Stimulated activated CD4-positive, alpha-beta T cell treated with anti-CD3 and anti-CD28 coated beads, TNF-alpha, amount 100 ng/mL, for 1 hour (primary cell): ENCODE measurements at places on chromosomes 5 and 9.
A peak's percentile ranks its signal among the peaks of the same experiment; 100 is the strongest.

DNA sequence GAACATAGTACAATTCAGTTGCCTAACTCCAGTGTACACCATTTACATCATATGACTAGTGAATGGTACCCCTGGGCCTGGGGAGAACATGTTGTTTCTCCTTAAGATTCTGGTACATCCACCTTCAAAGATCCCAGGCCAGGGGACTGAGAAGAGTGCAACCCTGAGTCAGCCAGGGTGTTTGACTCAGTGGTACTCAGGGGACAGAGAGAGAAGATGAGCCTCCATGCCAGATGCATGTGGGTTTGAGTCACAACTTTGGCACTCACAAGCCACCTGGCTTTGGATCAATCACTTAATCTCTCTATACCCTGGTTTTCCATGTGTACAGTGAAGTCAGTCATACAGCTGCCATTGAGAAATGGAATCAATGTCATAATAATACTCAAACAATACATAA, 53.7 kb downstream of the MAP1B start:
- no peak for DNase-seq

DNA sequence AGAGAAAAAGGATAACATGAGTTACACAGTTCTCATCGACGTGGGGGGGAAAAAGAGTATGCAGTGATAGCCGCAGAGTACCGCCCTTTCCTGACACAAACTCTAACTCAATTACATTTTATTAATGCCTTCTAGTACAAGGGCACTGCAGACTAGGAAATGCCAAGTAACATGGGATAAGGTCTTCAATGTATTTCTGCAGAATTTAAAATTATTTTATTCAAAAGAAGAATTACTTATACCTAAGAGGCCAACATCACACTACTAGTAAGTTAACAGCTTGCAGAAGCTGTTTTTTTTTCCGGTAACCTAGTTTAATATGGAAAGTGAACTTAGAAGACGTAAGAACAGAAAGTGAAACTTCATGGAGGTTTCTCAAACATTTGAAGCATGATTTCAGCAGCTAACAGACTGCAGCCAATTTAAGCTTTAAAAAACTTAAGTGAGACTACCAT, 3.9 kb downstream of the SETX start:
- no peak for DNase-seq

GRCh38 chr5:172452398-172453205, 1.7 kb downstream of the SH3PXD2B start:
- DNase-seq, result no peak

- DNase-seq, result no peak
Measured at GRCh38 chr5:133228316-133228715, 176.5 kb downstream of the HSPA4 start.

DNA sequence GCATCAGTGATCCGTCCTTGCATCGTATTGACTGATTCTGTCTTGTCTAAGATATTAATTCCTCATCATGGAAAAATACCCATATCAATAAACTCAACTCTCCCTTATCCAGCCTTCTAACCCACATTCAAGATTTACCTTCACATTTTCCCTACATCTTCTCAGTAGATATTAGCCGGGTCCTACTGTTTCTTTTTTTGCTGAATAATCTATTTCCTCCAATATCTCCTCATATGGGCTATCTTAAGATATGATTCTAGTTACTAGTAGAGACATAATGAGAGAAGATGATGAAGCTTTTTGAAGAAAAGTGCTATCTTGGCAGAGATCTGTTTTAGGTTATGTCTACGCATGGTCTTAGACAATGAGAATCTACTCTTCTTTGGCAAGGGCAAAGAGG, 785.8 kb downstream of the BRINP1 start:
- no peak for DNase-seq

GRCh38 chr5:74865804-74866595, at the start of gene FAM169A:
FAM169A (minus strand) TSS chr5:74866387; CDS start chr5:74841676, 24,711 bp downstream.
- DNase-seq, result peak; percentile 37

GRCh38 chr9:114836769-114837168, 30.9 kb upstream of the TNFSF15 start:
- no peak for DNase-seq

- DNase-seq, result no peak
Measured at GRCh38 chr5:52560366-52560765, 227.3 kb upstream of the ITGA1 start.

DNA sequence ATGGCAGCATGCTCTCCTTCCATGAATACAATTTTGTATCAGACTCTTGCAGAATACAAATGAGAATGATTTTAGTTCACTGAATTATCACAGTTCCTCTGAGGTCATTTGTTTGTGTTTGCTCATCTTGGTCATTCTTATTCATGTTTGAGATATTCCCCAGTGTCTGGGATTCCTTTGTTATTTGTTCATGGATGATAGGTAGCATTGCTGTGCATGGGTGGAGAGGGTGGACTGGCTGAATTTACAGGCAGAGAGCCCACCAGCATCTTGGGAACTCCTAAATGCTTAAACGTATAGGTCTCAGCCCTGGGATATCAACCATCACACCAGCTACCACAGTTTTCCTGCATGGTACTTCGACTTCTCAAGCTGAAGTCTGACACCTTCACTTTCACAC, 459.8 kb downstream of the CCDC171 start:
- no peak for DNase-seq

DNA sequence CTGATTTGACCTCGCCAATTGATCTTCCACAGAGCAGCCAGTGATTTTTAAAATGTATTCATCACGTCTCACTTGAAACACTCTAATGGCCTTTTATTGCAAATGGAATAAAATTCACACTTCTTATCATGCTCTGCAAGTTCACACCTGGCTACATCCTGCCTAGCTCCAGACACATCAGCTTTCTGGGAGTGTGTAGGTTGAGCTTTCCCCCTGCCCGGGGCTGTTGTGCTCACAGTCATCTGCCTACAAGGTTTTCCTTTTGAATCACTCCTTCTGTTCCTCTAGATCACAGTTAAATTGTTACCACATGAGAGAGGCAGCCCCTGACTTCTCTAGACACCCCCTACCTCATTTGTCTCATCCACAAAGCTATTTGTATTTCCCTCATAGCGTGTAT, 674.5 kb downstream of the PRELID2 start:
- no peak for DNase-seq

GRCh38 chr5:65699338-65699737, 22.6 kb downstream of the SGTB start:
- DNase-seq, result no peak

GRCh38 chr9:98081477-98082219, 25.1 kb downstream of the NANS start:
- DNase-seq, result no peak

DNA sequence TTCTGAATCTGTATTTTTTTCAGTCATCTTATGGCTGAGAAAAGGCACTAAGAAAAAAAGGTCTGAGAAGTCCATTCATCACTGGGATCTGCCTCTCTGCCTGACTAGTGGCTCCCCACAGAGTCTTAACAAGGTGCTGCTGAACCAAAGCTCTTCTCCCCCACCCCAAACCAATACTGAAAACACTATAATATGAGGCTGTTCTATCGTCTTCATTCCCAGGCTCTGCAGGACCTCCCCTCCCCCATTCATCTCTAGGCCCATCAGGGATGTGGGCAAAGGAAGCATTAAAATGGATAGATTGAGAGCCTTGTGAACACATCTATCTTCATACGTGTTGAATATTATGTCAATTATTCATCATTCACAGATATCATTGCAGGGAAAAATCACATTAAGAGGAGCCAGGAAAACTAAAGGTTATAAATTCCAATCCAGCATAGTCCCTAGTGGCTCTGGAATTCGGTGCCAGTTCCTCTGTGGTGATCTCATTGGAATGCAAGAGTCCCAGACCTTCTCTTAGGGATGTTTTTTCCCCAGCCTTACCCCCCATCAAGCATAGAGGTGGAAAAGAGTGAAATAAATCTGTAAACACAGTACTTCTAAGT, 44.3 kb upstream of the GPR151 start:
- DNase-seq, result no peak

DNA sequence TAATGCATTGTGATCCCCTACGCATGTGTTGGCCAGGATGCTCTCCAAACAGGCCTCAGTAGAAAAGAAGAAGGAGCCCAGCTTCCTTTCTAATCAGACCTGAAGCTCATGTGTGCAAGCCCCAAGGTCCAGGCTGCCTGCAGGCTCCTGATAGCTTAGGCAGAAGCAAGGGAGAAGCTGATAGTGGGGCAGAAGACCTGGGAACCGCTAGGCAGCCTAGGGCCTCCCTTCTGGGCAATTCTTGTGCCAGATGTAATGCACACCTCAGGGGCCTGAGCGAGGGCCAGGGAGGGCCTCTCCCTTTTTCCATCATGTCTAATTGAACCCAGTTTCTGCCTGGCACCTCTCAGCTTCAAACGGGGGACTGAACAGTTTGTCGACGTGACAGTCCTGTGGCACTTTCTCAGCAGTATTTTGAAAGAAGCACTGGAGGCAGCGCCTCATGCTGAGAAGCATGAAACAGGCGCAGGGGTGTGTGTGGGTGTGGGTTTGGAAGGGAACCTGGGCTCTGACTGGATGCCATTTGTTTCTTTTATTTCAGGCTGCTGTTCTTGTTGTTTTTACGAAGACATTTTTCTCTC, 212.8 kb downstream of the PIK3R1 start:
- no peak for DNase-seq

- DNase-seq, result no peak
Measured at GRCh38 chr9:79334711-79335110, 237.1 kb upstream of the TLE4 start.

- no peak for DNase-seq
Measured at GRCh38 chr5:9233035-9233434, 312.8 kb downstream of the SEMA5A start.

GRCh38 chr5:91499943-91500531, 116.9 kb upstream of the ARRDC3 start:
- no peak for DNase-seq

DNA sequence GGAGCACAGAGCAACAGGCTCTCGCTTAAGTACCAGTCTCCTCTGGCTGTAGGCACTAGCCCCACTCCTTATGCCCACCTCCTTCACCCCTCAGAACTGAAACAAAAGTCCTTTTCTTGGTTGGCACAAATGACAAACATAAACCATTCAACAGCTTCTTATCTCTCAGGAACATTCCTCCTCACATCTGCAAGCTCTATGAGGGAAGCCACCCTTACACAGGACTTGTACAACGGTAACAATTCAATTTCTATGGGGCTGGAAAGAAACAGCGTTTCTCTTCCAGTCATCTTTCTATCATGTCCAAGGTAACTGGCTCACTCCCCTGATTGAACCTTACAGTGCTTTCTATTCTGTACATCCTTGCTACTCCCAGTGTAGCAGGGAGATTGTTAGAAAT, 74.1 kb downstream of the CSF2 start:
- no peak for DNase-seq

DNA sequence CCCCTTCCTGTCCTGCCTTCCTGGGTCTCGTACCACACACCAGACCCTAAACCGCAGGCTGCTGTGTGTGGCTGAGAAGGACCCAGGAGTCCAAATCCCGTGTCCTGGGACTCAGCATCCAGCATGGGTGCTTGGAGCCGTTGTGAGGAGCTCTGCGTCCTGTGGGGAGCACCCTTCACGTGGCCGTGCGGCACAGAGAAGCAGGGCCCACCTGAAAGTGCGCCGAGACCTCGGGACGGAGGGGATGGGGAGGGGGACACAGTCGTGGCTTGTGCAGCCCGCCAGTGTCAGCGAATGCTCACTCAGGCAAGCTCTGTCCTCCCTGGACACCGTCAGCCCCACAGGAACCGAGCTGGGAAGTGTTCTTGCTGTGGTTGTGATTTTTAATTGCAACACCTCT, 244.6 kb downstream of the CACNA1B start:
- no peak for DNase-seq

DNA sequence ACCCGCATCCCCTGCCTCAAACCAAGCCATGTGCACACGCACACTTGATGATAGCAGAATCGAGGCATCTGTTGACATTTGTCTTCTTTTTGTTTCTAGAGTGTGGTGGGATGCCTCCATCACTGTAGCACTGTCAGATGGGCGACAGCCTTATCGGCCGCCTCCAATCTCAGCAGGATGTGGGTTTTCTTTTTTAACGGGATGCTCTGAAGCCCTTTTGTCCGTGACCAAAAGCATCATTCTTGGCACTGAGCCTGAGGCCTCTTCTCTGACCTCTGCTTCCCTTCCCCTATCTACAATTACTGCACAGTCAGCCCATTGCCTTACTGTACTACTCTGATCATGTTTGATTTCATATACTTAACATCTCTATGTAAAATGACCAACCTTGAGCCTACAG, 78.3 kb downstream of the LMNB1 start:
- no peak for DNase-seq

DNA sequence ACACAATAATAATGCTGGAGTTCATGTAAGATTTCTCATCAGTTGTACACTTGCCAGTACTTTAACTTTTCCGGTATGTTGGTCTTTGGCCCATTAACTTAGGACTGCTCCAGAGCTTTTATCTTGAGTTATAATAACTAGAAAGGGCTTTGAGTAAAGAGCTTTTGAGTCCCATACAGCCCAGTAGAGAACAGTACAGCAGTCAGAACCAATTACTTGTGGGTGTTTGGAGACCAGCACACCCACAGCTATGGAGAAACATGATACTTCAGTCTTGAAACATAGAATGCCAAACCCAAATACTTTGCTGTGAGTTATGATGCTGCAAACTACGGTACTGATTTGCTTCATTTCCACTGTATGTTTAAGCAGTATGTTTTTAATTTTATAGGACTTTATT, 374.3 kb downstream of the CCDC171 start:
- DNase-seq, result no peak

GRCh38 chr9:22169243-22169642, 160.1 kb upstream of the CDKN2B start:
- no peak for DNase-seq

DNA sequence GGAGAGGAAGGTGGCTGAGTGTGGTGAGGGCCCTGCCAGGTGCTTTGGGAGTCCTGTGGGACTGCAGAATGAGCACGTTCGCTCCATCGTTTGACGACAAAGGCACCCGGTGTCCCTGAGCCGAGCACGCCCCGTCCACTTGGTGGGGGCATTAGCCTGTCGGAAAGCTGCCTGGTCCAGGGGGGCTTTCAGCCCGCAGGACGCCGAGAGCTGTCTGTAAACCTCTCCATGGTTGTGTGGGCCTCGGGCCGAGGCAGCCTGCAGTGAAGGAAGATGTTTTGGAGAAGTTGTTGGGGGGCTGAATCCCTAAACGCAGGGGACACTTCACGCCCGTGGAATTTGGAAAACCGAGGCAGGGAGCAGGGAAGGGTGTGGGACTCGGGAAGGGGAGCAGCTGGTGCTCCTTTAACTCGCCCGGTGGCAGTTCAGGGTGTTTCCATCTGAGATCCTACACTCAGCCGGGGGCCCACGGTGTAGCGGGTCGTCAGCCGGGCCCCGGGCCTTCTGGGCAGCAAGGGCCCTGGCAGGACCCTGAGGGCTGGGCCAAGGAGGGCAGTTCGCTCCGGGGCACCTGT, 53.8 kb downstream of the MRPL36 start:
- no peak for DNase-seq

GRCh38 chr5:156929366-156929948, 33.6 kb downstream of the TIMD4 start:
- DNase-seq, result no peak

DNA sequence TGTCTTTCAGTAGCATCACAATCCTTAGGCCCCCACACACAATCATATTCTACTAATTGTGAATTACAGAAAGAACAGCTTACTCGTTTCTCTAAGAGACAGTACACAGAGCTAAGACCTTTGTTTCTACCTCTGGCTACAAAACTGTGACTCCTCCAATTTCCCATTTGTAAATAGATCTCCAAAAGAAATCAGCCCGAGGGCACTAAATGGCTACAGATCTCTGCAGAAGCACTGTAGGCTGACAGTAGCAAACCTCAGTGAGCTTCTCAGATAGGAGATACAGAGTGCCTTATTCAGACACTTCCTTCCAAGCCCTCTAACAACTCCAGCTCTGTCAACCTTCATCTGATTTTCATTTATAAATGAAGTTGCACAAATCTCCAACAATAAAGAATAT, 51.0 kb downstream of the EFNA5 start:
- no peak for DNase-seq
